ENCODE measurements at places on chromosomes 2 and 18.

DNA sequence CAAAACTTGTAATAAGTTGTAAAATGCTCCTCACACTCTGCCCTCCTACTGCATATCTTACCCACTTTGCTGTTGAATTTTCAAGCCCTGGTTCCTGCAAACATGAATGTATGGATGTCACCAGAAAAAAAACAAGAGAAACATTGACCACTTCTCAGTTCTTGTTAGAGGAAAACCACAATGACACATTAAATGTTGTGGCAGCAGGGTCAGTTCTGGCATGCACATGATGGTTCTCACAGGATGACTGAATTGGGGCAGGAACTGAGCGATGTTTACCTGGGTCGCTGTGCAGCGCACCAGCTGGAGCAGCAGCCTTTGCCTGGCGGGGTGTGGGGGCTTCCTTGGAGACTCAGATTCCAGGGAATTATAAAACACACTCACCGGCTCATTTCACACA is 14.0 kb upstream of the PRKCE start:
- H3K36me3 ChIP-seq: no peaks in the 10 kb centered on the region
- H3K4me1 ChIP-seq: no peaks in the 10 kb centered on the region
- no peak overlapping the region for H3K4me3 ChIP-seq
- no peak overlapping the region for H3K27ac ChIP-seq
- DNase-seq: no peak

DNA sequence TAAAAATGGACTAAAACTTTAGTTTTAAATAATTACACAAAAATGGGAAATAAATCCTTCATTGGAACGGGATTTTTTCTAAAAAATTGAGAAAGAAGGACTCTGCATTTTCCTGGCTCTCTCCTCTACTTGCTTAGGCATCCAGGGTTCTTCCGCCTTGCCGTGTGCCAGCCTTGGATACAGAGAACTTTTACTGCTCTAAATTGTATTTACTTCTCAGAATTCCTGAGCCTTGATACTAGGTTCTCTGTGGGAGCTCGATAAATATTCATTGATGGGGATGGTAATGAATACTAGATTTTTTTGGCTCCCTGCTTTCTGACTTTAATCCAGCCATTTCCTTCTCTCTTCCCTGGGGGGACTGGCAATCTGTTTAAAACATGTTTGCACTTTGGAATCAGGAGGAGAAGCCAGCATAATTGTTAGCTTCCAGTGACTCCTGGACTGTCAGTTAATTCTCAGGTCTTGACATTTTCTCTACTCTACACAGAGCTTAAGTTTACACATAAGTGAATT is 746.1 kb upstream of the LRRTM1 start:
- H3K27me3 ChIP-seq: no peaks in the 10 kb centered on the region
- H3K4me3 ChIP-seq: no peak overlapping the region
- H3K27ac ChIP-seq: no peak overlapping the region

DNA sequence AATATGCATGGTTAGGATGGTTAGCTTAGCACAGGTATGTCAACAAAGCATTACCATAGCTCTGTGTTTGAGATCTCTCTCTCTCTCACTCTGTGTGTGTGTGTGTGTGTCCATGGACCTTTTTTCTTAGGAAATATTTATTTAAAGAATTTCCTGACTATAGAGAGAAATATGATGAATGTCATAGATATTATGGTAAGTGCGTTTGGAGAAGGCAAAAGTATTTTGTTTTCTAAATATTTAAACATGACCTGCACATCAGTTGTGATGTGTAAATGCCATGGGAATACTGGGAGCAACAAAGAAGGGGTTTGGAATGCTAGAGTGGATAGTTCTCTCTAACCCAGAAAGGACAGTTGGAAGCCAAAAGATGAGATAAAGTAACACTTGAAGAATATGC is 3.9 kb upstream of the TMEM178A start:
- no peaks in the 10 kb centered on the region for H3K4me1 ChIP-seq
- no peaks in the 10 kb centered on the region for H3K36me3 ChIP-seq
- H3K27ac ChIP-seq: no peak overlapping the region
- peaks cover 22% of the 10 kb centered on the region for H3K27me3 ChIP-seq

DNA sequence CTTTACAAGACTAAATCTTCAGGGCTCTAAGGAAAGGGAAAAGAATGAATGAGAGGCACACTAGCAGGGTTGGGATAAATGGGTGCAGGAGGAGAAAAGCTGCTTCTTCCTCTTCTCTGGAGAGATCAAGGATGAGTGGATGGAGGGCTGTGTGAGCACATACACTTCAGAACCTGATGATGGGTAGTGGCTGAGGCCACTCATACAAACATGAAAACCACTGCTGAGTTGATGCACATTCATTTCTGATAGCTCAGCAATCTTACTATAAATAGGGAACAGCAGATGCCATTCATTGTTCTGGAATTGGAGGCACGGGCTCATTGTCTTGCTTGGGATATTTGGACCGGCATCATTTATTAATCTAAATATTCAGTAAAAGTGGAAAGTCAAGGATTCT is 152.4 kb upstream of the KCTD1 start:
- H3K4me1 ChIP-seq: no peaks in the 10 kb centered on the region
- no peaks in the 10 kb centered on the region for H3K36me3 ChIP-seq
- H3K4me3 ChIP-seq: no peak overlapping the region
- no peak for DNase-seq
- no peaks in the 10 kb centered on the region for H3K27me3 ChIP-seq

- H3K36me3 ChIP-seq: no peaks in the 10 kb centered on the region
- no peaks in the 10 kb centered on the region for H3K4me1 ChIP-seq
- H3K27ac ChIP-seq: no peak overlapping the region
- H3K27me3 ChIP-seq: no peaks in the 10 kb centered on the region
- no peak overlapping the region for H3K4me3 ChIP-seq
Measured at GRCh38 chr18:24197412-24197811, 58.5 kb downstream of the CABYR start.

DNA sequence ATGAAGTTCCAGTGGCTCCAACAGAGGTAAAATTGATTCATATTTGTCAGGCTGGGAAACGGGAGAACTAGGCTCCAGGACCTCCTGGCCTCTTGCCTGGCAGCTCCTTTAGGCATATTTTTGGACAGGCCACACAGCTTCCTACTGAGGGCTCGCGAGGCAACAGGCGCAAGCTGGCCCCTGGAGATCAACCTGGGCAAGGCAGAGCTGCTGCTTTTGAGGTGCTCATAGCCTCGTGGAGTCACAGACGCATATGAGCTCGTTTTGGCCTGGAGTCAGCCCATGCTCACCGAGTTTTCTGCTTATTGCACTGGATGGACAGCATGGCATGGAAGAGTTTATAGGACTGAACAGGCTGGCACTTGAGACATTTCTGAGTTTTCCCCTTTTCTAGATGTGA is 97.7 kb downstream of the CAPN13 start:
- no peak for DNase-seq
- no peaks in the 10 kb centered on the region for H3K36me3 ChIP-seq
- no peaks in the 10 kb centered on the region for H3K27me3 ChIP-seq
- no peak overlapping the region for H3K4me3 ChIP-seq

DNA sequence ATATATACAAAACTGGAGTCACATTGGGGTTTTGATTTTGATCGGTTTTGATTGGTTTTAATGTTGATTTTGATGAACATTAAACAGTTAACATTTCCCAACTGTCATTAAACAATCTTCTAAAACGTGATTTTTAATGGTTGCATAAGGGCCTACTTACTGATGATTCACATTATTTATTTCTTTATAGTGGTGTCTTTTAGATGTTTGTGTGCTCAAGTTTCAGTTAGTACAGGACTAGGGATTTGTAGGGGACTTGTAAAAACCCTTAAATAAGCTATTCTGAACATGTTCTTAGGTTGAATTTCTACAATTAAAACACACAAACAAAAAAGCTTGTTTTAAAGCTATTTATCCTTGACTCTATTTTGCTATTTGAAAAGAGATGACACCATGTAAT is 61.6 kb downstream of the TTC21B start:
- H3K4me3 ChIP-seq: no peak overlapping the region
- no peaks in the 10 kb centered on the region for H3K36me3 ChIP-seq
- DNase-seq: no peak
- no peak overlapping the region for H3K27ac ChIP-seq
- H3K4me1 ChIP-seq: no peaks in the 10 kb centered on the region

GRCh38 chr18:27202741-27203140 is 17.6 kb upstream of the CHST9 start:
- no peak overlapping the region for H3K4me3 ChIP-seq
- no peak overlapping the region for H3K27ac ChIP-seq
- no peaks in the 10 kb centered on the region for H3K4me1 ChIP-seq
- H3K27me3 ChIP-seq: no peaks in the 10 kb centered on the region

GRCh38 chr2:176768185-176768584 is 444.4 kb upstream of the HNRNPA3 start:
- no peaks in the 10 kb centered on the region for H3K36me3 ChIP-seq
- peak; percentile 21 for DNase-seq
- no peaks in the 10 kb centered on the region for H3K27me3 ChIP-seq
- no peaks in the 10 kb centered on the region for H3K4me1 ChIP-seq

- no peak for DNase-seq
- H3K4me1 ChIP-seq: no peaks in the 10 kb centered on the region
- no peak overlapping the region for H3K4me3 ChIP-seq
- no peak overlapping the region for H3K27ac ChIP-seq
- H3K27me3 ChIP-seq: no peaks in the 10 kb centered on the region
- no peaks in the 10 kb centered on the region for H3K36me3 ChIP-seq
Measured at GRCh38 chr2:149100739-149101699, 62.5 kb downstream of the LYPD6B start.

- no peaks in the 10 kb centered on the region for H3K27me3 ChIP-seq
- H3K36me3 ChIP-seq: no peaks in the 10 kb centered on the region
- no peak for DNase-seq
- H3K27ac ChIP-seq: no peak overlapping the region
- H3K4me1 ChIP-seq: no peaks in the 10 kb centered on the region
Measured at GRCh38 chr2:186835628-186836027, 13.3 kb downstream of the ZSWIM2 start.

DNA sequence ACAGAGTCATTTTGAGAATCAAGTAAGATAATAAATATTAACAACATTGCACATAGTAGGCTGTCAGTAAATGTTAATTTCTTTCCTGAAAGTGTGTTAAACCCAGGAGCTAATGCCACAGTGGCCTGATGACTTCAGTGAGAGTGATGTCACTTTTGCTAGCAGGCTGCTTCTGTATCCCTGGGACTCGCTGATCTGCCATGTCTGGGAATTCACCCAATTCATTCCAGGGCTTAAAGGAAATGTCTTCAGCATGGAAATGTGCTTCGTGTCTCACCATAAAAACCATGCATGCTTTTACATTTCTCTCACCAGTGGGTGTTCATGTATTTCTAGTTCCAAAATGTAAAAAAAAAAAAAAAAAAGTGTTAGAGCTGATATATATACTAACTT is 56.8 kb upstream of the MAPRE3 start:
- H3K27ac ChIP-seq: no peak overlapping the region
- no peaks in the 10 kb centered on the region for H3K27me3 ChIP-seq
- H3K4me1 ChIP-seq: no peaks in the 10 kb centered on the region

GRCh38 chr18:54506516-54507261 is 84.4 kb upstream of the DYNAP start:
- DNase-seq: peak; percentile 22
- no peaks in the 10 kb centered on the region for H3K27me3 ChIP-seq
- peak overlapping the region; percentile 52 for H3K27ac ChIP-seq
- H3K4me3 ChIP-seq: no peak overlapping the region

DNA sequence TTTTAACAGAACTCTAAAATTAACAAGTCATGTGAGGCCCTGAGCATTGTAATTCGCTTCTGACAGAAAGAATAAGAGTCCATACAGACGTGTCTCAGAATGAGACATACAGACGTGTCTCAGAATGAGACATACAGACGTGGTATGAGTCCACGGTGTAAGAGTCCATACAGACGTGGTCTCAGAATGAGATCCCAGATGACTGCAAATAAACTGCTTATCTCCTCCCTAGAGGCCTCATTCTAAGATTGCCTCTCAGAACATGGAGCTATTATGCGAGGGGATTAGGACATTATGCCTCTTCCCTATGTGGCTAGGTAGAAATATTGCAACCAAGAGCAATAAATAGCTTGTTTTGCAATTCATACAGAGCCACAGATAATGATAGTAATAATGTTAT is 63.9 kb downstream of the NEB start:
- no peaks in the 10 kb centered on the region for H3K27me3 ChIP-seq
- no peak overlapping the region for H3K27ac ChIP-seq
- no peak overlapping the region for H3K4me3 ChIP-seq
- H3K4me1 ChIP-seq: no peaks in the 10 kb centered on the region
- DNase-seq: no peak

- no peaks in the 10 kb centered on the region for H3K27me3 ChIP-seq
- DNase-seq: no peak
- no peaks in the 10 kb centered on the region for H3K36me3 ChIP-seq
- no peaks in the 10 kb centered on the region for H3K4me1 ChIP-seq
- no peak overlapping the region for H3K4me3 ChIP-seq
Measured at GRCh38 chr2:126356631-126357030, 299.3 kb upstream of the GYPC start.

GRCh38 chr18:36249392-36249791 is 48.1 kb upstream of the FHOD3 start:
- no peaks in the 10 kb centered on the region for H3K36me3 ChIP-seq
- DNase-seq: no peak
- H3K27ac ChIP-seq: no peak overlapping the region
- no peaks in the 10 kb centered on the region for H3K4me1 ChIP-seq

- no peaks in the 10 kb centered on the region for H3K36me3 ChIP-seq
- H3K4me1 ChIP-seq: no peaks in the 10 kb centered on the region
- no peaks in the 10 kb centered on the region for H3K27me3 ChIP-seq
- H3K4me3 ChIP-seq: no peak overlapping the region
Measured at GRCh38 chr2:198314559-198315153, 510.3 kb downstream of the PLCL1 start.

- H3K36me3 ChIP-seq: no peaks in the 10 kb centered on the region
- peak; percentile 17 for DNase-seq
Measured at GRCh38 chr2:240920783-240921231, 14.7 kb downstream of the CROCC2 start.

GRCh38 chr18:47118981-47119380 is 31.3 kb downstream of the HDHD2 start:
- H3K4me3 ChIP-seq: no peak overlapping the region
- H3K27me3 ChIP-seq: no peaks in the 10 kb centered on the region
- no peak for DNase-seq
- H3K36me3 ChIP-seq: no peaks in the 10 kb centered on the region

DNA sequence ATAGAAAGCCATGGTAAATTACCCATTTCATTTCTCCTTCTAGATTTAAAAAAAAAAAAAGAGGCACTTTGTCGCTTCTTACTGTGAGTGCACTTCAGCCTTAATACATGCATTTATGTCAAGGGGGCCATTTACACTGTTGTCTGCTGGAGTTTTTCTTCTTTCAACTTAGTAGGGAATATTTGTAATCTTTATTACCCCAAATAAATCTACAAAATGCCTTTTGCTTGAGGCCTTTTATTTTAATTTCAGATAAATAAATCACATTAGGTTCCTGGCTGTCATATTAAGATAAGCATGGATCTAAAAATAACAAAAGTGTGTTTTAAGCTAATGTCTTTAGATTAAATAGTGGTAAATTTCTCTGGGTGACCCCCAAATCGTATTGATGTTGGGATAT is 276.0 kb downstream of the NCKAP5 start:
- no peaks in the 10 kb centered on the region for H3K27me3 ChIP-seq
- H3K4me3 ChIP-seq: no peak overlapping the region
- H3K36me3 ChIP-seq: no peaks in the 10 kb centered on the region
- H3K27ac ChIP-seq: no peak overlapping the region

All from colonic mucosa (tissue), 4 donors.